Astrocyte of the spinal cord (primary cell): ENCODE measurements at places on chromosomes 7 and 10.

DNA sequence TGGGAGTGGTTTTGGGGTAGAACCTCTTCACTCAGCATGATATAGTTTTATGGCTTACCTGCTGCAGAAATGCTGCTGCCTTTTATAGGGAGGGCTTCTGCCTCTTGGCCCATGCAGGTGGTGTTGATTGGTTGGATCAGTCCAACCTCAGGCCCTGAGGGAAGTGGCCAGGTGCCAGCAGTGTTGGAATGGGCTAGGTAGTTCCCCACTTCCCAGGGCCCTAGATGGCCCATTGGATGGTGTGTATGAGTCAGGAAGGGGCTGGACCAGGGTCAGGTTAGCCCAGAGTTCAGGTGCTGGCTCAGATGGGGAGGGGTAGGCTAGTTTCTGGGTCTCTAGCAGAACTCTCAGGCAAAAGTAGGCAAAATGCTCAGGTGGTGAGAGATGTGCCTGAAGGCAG, 455.5 kb downstream of the CCSER2 start:
- DNase-seq: no peak

- DNase-seq: no peak
Measured at GRCh38 chr10:112778579-112778978, 171.5 kb upstream of the TCF7L2 start.

GRCh38 chr10:108639010-108639409, 1284.3 kb downstream of the XPNPEP1 start:
- DNase-seq: no peak

DNA sequence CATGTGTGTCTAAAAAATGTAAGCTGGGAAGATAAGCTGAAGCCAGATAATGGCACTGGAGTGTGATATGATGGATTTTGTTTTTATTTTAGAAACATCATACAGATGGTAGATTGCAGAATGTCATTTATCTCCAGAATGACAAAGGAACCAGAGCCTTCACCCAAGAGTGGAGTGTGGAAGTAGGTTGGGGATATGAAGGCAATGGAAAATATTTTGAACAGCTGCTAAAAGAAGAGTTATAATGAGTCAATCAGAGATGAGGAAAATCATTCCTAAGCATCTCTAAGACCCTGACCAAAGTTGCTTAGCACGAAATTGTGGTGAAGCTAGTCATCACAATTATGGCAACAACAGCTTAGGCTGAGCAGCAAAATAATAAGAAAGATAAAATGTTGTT, 39.8 kb upstream of the POM121L12 start:
- no peak for DNase-seq

DNA sequence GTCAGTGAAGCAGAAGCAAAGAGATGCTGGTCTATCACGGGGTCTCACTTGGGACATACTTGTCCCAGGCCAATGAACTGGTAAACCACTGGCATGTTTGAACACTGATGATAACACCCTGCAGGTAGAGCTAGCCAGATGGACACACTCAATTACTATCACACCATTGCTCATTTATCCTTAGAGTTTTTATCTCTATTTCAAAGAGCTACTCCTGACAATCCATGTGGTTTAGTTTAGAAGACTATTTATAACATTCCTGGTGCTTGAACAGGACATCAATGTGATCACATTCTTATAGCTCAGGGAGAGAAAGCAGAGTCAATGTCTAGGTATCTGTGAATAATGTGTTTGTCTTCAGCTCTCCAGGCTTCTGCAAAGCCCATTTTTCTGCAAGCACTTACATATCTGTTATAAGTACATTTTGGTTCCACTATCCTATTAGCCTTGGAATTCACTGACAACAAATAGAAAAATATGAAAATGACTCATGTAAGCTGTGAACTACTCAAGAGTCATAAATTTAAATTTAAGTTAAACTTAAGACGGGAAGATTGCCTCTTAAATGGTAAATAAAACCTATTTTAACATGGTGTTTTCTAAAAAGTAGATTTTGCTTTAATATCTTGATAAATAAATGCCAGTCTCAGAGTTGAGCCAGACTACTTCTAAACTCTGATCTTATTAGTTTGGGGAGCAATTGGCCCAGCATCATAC, 106.7 kb upstream of the MBL2 start:
- peak; percentile 24 for DNase-seq

DNA sequence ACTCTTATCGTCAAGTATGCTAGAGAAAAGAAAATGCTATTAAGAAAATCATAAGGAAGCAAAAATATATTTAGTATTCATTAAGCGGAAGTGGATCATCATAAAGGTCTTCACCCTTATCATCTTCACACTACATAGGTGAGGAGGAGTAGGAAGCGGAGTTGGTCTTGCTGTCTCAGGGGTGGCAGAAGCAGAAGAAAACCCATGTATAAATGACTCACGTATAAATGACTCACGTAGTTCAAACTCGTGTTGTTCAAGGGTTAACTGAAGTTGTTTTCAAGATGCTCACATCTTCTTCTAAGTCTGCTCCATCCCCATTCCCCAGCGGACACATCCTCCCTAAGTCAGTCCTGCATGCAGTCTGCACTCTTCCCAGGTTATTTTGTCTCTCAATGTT, 72.4 kb downstream of the SFMBT2 start:
- no peak for DNase-seq

DNA sequence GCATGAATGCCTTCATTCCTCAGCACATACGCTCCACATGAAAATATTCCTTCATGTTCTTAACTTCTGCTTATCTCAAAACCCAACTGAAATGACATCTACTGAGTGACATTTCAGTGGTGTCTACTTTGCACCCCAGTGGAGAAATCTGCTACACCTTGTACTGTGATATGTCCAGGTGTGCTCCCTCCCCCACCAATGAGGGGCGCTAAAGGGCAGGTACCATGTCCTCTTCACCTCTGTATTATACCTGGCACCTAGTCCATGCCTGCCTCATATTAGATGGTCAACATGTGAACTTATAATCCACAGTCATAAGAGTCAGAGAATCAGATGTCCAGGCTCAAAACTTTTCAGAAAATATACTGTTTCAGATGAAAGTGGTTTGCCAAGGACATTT, 2.1 kb downstream of the PAXIP1 start:
- no peak for DNase-seq

DNA sequence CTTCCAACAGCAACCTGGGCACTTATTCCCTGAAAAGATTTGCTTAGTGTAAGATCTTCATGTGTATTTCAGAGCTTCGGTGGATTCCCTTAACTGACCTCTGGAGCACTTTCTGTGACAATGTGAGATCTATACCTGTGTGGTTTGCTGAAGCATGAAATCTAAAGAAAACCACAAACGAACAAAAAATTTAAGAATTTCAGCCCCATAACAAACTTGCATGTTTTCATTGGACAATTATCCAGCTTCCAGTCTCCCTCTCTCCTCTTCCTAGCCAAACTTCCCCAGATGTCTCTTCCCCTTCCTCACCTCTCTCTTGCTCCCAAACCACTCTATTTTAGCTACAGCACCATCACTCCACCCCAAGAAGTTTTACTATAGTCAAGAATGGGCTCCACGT, 279.9 kb upstream of the SORCS1 start:
- no peak for DNase-seq

DNA sequence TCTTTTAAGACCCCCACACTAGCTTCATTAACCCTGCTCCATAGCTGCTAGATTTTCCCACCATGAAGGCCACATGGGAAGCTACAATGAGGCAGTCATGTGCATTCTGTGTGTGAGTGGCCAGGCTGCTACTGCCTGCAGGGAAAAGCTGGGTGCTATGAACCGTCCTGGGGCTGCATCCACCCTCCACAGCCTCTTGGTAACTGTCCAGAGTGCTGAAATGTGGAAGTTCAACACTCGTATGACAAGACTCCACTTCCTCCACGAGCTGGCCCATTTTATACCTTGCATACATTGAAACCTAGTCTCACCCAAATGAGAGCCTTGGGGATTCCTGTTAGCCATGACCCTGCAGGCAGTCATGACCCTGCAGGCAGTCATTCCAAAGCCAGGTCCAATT, 59.4 kb downstream of the CUZD1 start:
- DNase-seq: peak; percentile 10

DNA sequence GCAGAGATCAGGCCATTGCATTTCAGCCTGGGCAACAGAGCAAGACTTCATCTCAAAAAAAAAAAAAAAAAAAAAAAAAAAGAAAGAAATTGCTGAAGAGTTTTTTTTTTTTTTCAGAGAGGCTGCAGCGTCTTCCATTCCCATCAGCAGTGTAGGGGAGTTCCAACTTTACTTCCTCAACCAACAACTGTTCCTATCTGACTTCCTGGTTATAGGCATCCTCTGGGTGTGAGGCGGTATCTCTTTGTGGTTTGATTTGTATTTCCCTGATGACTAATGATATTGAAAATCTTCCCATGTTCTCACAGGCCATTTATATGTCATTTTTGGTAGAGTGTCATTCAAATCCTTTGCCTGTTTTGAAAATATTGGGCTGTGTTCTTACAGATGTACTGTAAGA, 40.2 kb downstream of the PRTFDC1 start:
- DNase-seq: no peak

DNA sequence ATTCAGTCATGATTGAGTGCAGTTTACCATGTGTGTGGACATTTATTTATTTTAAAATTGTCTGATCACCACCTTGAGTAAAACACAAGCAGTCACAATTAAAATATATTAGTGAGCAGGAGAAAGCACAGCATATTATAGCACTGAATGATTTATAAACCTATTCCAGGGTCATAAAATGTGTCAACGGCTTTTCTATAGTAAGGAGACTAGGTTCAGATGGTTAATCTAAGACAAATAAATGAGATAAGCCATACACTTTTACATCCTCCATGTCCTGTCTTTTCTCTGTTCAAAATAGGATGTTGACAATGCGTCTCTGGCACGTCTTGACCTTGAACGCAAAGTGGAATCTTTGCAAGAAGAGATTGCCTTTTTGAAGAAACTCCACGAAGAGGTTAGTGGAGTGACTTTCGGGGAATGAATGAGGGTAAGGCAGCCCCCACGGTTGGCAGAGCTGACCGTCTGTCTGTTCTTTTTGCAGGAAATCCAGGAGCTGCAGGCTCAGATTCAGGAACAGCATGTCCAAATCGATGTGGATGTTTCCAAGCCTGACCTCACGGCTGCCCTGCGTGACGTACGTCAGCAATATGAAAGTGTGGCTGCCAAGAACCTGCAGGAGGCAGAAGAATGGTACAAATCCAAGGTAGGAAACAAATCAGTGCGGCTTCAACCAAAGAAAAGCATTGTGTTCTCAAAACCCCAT, 5.4 kb downstream of the VIM start:
- peak; percentile 69 for DNase-seq

DNA sequence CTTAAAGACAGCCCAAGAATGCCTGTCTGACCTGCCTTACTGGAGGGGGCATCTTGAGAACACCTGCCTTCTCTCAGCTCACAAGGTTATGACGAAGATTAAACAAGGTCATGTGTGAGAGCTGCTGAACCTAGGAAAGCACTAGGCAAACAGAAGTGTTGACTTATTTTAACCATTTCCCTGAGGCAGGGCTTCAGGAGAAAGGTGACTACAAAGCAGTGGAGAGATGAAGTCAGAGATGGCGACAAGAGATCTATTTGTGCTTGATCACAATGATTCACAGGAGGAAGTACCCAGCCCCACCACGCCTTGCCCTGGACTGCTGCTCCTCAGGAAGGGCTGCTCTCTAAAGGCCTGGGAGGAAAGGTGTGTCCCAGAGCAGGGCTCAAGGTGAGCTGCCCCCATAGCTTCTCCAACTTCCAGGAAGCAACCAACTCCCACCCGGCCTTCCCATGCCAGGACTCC, 27.8 kb downstream of the STN1 start:
- no peak for DNase-seq

DNA sequence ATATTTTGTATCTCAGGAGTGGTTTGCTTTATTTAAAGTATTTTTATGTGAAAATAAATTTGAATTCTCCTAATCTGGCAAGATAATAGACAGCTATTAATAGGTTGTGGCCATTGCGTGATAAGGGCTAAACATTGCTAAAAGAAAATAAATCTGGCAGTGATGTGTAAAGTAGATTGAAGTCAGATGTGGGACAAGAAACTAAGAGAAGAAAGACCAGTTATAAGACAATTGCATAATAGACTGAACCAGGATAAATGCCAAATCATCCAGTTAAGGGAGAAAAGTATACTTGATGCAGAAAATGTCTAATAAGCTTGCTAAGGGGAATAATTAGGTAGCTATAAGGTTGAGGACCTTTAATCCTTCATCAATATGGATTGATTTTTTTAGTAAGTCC, 197.5 kb upstream of the CSTF2T start:
- DNase-seq: peak; percentile 9

GRCh38 chr10:86953747-86954680, 3.4 kb downstream of the MMRN2 start:
- DNase-seq: peak; percentile 53

- no peak for DNase-seq
Measured at GRCh38 chr7:2482725-2483451, 6.7 kb upstream of the GRIFIN start.

- no peak for DNase-seq
Measured at GRCh38 chr10:97071496-97071895, 114.3 kb downstream of the SLIT1 start.

GRCh38 chr10:78720091-78720490, 348.7 kb upstream of the ZMIZ1 start:
- DNase-seq: no peak

DNA sequence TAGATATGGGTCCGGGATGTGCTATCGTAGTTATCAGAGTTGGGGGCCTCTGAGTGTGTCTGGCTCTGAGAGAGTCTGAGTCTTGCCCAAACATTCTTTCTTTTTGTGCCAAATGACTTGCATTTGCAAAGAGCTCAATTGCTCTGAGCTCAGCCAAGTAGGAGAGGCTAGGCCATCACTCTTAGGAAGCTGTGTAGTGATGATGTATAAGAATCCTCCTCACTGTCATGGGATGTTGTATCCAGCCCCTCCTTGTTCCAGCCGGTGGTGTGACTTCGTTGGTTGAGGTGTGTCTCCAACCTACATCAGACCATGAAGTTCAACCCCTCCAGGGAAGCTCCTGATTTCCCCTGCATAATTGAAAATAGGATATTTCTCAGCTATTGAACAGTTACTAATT, 97.5 kb upstream of the NPS start:
- no peak for DNase-seq

DNA sequence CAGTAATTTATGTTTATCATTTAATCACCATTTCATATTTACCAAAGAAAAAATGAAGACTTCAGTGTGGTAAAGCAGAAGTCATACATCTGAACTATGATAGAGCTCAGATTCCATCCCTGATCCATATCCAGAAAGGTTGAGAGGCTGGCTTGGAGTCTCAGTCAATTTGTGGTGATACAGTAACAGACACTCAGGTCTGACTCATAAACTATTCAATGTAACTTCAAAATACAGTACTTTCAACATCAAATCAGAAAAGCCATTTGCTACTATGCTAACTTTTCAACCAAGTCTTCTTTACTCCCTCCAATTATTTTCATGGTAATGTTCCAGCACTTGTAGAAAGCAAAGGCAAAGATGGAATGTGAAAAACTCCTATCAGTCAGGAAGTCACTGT, 190.4 kb downstream of the HDAC9 start:
- DNase-seq: peak; percentile 35

DNA sequence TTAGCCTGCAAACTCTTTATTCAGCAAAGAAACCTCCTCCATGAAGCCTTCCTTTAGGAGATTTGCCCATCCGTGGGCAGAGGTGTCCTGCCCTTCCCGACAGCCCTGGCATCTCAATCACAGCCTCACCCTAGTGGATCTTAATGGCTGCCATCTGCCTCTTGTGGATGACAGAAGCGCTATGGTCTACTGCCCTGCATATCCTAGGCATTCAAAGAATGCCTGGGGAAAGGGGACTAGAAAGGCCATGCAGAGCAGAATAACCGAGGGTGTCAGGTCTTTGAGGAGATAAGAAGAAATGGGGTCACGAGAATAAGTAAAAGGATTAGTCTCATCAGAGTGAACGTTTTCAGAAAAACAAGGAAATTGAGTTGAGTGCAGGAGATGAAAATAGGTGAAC, 57.7 kb upstream of the SPOCK2 start:
- no peak for DNase-seq
